Activated T-helper 1 cell treated with anti-CD3 and anti-CD28 coated beads, Interleukin-12 subunit alpha, Interleukin-12 subunit beta, Interleukin-2, Interleukin-4 antibody, amounts not matched to agents 30 ng/mL and 10 ng/mL and 1 ng/mL, durations not matched to agents 14 hours and 24 hours and 36 hours (primary cell): ENCODE measurements at places on chromosomes 5 and 9. TPM values are rescaled to one million over a fixed set of nuclear protein-coding genes. Genes with fewer than 3 reads are reported as not detected.

The CCDC112 gene
- total RNA-seq, result 0.22 and 0.29 TPM in 2 replicates

The HMCN2 gene
- not detected in 2 replicates for total RNA-seq

The GCNT4 gene
- 0.67 and 0.96 TPM in 2 replicates for total RNA-seq

The SOX30 gene
- total RNA-seq, result 0.12 and 0.29 TPM in 2 replicates

The SV2C gene
- total RNA-seq, result 0.05 TPM in 1 of 2 replicates, not detected in the other

The PCDHB13 gene
- total RNA-seq, result not detected in 2 replicates

The DAB2 gene
- not detected in 2 replicates for total RNA-seq

The GZMA gene
- 88.1 and 93.7 TPM in 2 replicates for total RNA-seq

The ZNF484 gene
- 7.2 and 8.1 TPM in 2 replicates for total RNA-seq

DNA sequence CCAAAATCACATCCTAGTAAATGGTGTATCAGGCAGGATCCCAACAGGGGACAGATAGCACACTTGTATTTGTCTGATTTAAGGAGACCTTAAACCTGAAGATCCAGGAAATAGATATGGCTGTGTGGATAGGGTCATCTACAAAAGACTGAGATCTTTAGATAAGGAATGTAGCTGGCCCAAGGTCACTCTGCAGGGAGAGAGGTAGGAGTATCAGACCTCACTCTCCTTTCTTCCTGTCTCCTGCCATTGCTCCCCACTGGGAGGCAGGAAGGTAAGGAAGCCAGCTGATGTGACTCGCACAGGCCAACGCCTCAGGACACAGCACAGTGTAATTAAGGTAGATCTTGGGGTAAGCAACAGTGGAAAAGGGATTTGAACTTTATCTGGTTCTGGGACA lies 85.8 kb downstream of the PLPPR1 start:
- no peaks in the 10 kb centered on the region for H3K36me3 ChIP-seq
- no peaks in the 10 kb centered on the region for H3K4me1 ChIP-seq
- no peak overlapping the region for H3K27ac ChIP-seq
- no peak for DNase-seq

- no peaks in the 10 kb centered on the region for H3K36me3 ChIP-seq
- no peaks in the 10 kb centered on the region for H3K4me1 ChIP-seq
- no peak overlapping the region for H3K4me3 ChIP-seq
- no peaks in the 10 kb centered on the region for H3K27me3 ChIP-seq
Measured at GRCh38 chr5:167920589-167920988, 370.9 kb upstream of the WWC1 start.

GRCh38 chr5:129001841-129002526 lies 36.7 kb downstream of the SLC27A6 start:
- no peaks in the 10 kb centered on the region for H3K4me1 ChIP-seq
- no peak overlapping the region for H3K4me3 ChIP-seq
- no peak overlapping the region for H3K27ac ChIP-seq
- DNase-seq, result no peak

GRCh38 chr5:96199713-96200183 lies 233.3 kb downstream of the PCSK1 start:
- peaks cover 12% of the 10 kb centered on the region for H3K27me3 ChIP-seq
- no peaks in the 10 kb centered on the region for H3K36me3 ChIP-seq
- no peaks in the 10 kb centered on the region for H3K4me1 ChIP-seq
- no peak overlapping the region for H3K4me3 ChIP-seq
- no peak for DNase-seq
- H3K27ac ChIP-seq, result no peak overlapping the region

DNA sequence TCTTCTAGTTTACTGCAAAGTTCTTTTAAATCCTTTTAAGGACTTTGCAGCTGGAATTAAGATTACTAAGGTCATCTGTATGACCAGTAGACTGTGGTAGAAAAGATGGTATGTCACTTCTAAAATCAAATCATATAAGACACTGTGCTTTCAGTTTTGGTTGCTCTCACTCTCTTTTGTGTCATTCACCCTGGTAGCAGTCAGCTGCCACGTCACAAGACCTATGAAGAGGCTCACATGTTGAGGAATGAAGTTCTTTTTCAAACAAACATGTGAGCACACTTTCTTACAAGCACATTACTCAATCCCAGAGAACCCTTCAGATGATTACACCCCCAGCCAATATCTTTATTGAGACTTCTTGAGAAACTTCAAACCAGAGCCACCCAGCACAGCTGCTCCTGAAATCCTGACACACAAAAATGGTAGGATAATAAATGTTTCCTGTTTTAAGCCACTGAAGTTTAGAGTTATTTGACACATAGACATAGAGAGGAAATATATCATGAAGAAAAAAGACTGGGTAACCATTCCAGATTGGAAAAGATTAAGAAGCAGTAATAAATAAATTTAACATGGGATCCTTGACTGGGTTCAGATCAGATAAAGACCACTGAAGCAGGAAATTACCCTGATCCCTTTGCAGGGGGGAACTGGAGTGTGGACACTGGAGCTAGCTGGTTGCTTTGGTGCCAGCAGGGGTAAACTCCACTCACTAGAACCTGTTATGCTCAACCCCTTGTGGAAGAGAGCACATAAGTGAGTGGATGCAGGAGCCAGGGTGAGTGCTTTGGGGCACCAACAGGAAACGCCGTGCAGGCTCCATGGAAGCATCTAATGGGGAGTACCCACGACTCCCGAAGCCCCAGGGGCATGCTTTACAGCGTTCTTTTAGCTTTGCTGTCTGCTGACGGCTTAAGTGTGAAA lies 64.1 kb downstream of the SLCO4C1 start:
- H3K4me1 ChIP-seq, result peaks cover 19% of the 10 kb centered on the region
- no peak overlapping the region for H3K4me3 ChIP-seq
- no peaks in the 10 kb centered on the region for H3K36me3 ChIP-seq
- no peak for DNase-seq
- peaks cover 8% of the 10 kb centered on the region for H3K27me3 ChIP-seq
- no peak overlapping the region for H3K27ac ChIP-seq

DNA sequence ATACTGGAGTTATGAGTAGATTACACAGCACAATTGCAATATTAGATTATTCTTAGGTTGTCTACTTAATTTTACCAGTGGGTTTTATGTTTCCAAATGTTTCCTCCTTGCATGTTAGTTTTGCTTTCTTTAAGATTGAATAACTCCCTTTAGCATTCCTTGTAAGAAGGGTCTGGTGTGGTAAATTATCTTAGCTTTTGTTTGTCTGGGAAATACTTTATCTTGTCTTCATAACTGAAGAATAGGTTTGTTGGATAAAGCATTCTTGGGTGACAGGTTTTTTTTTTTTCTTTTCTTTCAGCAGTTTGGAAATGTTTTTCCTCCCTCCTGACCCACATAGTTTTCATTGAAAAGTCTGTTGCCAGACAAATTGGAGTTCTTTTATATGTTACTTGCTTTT lies 531.1 kb downstream of the ANXA1 start:
- no peak for DNase-seq
- H3K27me3 ChIP-seq, result no peaks in the 10 kb centered on the region
- no peak overlapping the region for H3K4me3 ChIP-seq
- no peaks in the 10 kb centered on the region for H3K36me3 ChIP-seq

DNA sequence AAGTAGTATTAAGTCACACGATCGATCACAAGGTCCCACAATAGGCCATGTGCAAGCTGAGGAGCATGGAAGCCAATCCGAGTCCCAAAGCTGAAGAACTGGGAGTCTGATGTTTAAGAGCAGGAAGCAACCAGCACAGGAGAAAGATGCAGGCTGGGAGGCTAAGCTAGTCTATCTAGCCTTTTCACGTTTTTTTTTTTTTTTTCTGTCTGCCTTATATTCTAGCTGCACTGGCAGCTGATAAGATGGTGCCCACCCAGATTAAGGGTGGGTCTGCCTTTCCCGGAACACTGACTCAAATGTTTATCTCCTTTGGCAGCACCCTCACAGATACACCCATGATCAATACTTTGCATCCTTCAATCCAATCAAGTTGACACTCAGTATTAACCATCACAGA lies 6.5 kb downstream of the PPIP5K2 start:
- peaks cover 35% of the 10 kb centered on the region for H3K4me1 ChIP-seq
- H3K27me3 ChIP-seq, result no peaks in the 10 kb centered on the region
- no peak for DNase-seq
- no peak overlapping the region for H3K4me3 ChIP-seq
- no peak overlapping the region for H3K27ac ChIP-seq
- H3K36me3 ChIP-seq, result peaks cover 16% of the 10 kb centered on the region

DNA sequence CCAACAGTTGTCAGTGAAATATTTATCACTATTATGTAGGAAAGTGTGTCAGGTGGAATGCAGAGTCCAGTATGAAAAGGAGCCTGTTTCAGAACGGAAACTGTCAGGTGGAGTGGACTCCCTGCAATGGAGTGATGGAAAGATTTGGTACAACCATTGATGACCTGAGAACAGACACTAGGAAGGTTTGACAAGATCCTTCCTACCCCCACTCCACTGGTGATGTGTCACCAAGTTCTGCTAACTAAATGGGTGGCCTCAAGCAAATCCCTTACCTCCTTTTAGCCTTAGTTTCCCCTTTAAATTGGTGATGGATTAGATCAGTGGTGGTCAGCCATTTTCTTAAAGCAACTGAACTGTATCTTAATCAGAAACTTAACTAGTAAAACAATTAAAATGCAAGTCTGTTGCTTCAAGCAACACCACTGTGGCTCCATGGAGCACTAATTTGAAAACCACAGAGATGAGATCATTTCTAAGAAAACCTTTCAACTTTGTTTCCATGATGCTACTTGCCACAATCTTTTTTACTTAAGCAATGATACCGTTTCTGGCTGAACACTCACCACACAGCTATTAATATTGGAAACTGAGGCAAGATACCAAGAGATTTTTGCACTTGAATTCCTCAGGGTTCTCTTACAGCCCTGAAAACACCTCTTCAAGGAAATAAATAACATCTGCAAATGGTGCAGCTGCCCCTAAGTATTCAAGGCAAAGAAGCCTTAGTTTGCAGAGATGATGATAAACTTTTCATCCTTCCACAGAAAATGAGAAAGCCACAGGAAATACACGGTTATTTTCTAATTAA lies 140.6 kb downstream of the ERCC6L2 start:
- H3K4me1 ChIP-seq, result peaks cover 64% of the 10 kb centered on the region
- H3K36me3 ChIP-seq, result peaks cover 18% of the 10 kb centered on the region
- DNase-seq, result peak; percentile 48
- H3K27ac ChIP-seq, result peak overlapping the region; percentile 100
- H3K4me3 ChIP-seq, result peak overlapping the region; percentile 44

- H3K27ac ChIP-seq, result no peak overlapping the region
- peaks cover 7% of the 10 kb centered on the region for H3K27me3 ChIP-seq
- no peak overlapping the region for H3K4me3 ChIP-seq
- H3K36me3 ChIP-seq, result no peaks in the 10 kb centered on the region
- DNase-seq, result no peak
- H3K4me1 ChIP-seq, result no peaks in the 10 kb centered on the region
Measured at GRCh38 chr9:130208600-130209347, 36.6 kb downstream of the NCS1 start.

DNA sequence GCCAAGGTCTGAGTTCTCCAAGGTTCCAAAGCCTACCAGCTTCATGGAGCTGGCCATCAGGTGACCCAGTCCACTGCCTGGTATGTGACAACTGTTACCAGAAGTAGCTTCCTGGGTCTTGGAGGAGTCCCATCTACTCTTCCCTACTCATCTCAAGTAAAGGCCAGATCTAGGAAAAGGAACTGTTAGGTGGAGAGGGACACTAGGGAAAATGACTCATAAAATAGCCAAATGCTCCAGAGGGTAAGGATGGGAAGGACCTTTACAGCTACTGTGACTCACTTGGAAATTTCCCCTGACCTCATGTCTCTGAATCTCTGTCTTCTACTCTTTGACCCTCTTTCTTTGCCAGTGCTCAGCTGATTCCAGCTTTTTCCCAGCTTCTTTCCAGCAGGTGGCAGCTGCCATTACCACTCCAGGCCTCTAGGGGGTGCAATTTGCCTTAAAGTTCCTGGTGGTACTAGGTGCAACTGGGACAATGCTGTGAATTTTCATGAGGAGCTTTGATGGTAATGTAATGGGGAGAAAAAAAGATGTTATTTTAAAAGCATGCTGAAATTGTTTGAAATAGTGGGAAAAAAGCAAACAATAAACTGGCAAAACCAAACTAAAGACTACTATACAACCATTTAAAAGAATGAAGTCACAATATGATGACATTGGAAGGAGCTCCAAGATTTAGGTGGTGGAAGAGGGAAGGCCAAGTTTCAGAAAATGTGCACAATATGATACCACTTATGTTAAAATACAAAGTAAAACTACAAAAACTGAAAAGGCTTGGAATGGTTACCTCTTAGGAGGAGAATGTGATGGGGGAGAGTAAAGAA lies 27.1 kb upstream of the MYORG start:
- no peaks in the 10 kb centered on the region for H3K27me3 ChIP-seq
- H3K27ac ChIP-seq, result no peak overlapping the region
- H3K36me3 ChIP-seq, result peaks cover 2% of the 10 kb centered on the region
- no peak overlapping the region for H3K4me3 ChIP-seq

GRCh38 chr9:100671898-100672297 lies 94.0 kb downstream of the CAVIN4 start:
- no peaks in the 10 kb centered on the region for H3K36me3 ChIP-seq
- H3K27ac ChIP-seq, result no peak overlapping the region
- DNase-seq, result no peak
- peaks cover 4% of the 10 kb centered on the region for H3K27me3 ChIP-seq
- no peaks in the 10 kb centered on the region for H3K4me1 ChIP-seq

GRCh38 chr5:10726913-10727517 lies 34.0 kb downstream of the DAP start:
- H3K4me1 ChIP-seq, result peaks cover 18% of the 10 kb centered on the region
- no peaks in the 10 kb centered on the region for H3K27me3 ChIP-seq
- no peak overlapping the region for H3K4me3 ChIP-seq

- no peak overlapping the region for H3K4me3 ChIP-seq
- no peaks in the 10 kb centered on the region for H3K4me1 ChIP-seq
- no peaks in the 10 kb centered on the region for H3K36me3 ChIP-seq
Measured at GRCh38 chr9:94687451-94687850, 39.0 kb upstream of the AOPEP start.

DNA sequence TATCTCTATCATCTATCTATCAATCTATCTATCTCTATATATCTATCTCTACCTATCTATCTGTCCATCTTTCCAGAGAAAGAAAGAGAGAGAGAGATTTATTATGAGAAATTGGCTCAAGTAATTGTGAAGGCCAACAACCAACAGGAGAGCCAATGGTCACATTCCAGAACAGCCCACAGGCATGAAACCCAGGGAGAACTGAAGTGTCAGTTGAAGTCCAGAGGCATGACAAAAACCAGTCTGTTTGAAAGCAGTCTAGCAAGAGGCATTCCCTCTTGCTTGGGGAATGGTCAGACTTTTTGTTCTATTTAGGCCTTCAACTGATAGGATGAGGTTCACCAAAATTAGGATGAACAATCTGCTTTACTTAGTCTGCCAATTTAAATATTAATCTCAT lies 87.6 kb upstream of the PLCXD3 start:
- H3K27me3 ChIP-seq, result no peaks in the 10 kb centered on the region
- H3K27ac ChIP-seq, result no peak overlapping the region
- H3K4me3 ChIP-seq, result no peak overlapping the region
- H3K4me1 ChIP-seq, result no peaks in the 10 kb centered on the region

DNA sequence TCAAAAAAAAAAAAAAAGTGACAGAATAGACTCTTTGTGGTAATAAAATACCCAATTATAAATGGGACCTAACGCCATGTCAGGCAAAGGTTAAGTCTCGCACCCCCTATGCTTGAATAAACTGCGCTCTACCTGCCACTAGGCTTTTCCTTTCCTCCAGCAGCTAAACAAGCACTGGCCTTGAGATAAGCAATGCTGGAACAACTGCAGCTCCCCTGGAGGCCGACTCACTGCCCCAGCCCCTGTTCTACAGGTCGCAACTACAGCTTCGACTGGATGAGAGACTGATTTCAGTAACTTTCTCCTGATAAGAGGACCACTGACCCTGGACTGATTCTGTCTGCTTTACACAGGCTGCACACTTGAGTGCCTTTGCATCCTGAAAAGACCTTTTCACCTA lies 210.2 kb downstream of the HSPA4 start:
- no peaks in the 10 kb centered on the region for H3K36me3 ChIP-seq
- peaks cover 2% of the 10 kb centered on the region for H3K27me3 ChIP-seq
- H3K4me1 ChIP-seq, result peaks cover 22% of the 10 kb centered on the region
- DNase-seq, result no peak
- H3K4me3 ChIP-seq, result no peak overlapping the region
- no peak overlapping the region for H3K27ac ChIP-seq

- no peaks in the 10 kb centered on the region for H3K27me3 ChIP-seq
- no peaks in the 10 kb centered on the region for H3K36me3 ChIP-seq
- no peak overlapping the region for H3K27ac ChIP-seq
Measured at GRCh38 chr9:81092057-81092456, 597.3 kb downstream of the TLE1 start.
